Liver (tissue), 10 donors: ENCODE measurements at places on chromosomes 5 and 9. TPM values are rescaled to one million over a fixed set of nuclear protein-coding genes. Genes with fewer than 3 reads are reported as not detected.
A peak's percentile ranks its signal among the peaks of the same experiment; 100 is the strongest.

DNA sequence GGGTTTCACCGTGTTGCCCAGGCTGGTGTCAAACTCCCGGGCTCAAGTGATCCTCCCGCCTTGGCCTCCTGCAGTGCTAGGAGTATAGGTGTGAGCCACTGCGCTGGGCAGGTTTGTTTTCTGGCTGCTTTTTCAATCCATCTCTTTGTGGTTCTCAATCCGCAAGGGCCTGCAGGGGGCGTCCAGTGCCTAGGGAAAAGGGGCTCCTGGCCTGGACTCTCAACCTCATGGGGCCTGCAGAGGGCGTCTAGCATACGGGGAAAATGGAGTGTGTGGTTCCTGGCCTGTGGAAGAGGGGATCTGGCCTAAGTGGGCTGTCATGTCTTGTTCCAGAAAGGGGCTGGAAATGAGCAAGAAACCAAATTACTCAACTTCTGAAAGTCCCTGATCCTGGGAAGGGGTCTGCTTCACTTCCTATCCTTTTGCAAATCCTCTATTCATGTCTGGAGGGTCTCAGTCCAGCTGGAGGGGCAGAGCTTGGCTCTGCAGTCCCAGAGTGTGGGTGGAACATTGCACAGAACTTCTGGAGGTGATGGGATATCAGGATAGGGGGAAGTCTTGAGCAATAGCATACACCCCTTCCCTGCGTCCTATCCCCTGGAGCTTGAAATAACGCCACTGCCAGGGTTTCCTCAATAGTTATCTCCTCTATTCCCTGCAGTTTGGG, 12.7 kb upstream of the CCL27 start:
- peak; percentile 82 for DNase-seq

DNA sequence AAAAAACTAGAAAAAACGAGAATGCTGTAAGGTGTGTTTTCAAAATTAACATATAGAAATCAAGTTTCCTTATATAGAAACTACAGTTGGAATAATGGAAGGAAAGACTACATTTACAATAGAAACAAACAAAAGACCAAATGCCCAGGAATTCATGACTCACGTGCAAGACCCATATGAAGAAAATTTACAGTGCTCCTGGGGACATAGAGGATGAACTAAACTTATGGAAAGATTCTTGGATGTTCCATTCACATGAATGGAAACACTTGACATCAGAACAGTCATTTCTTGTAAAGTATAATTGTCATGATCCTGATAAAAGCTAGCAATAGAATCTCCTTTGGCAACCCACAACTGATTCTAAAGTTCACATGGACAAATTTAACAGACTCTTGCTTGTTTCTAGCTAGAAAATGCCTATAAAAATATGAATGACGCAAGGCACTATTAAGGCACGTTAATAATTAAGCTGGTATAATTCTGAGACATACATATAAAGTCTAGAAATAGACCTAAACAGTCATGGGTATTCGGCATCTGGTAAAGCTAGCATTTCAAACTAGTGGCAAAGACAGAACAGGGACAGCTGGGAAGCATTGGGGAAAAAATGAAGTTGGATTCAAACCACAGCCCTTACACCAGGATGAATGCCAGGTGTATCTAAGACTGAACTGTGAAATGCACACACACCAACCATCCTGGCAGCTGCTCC, 5.1 kb upstream of the ZFP62 start:
- no peak for DNase-seq

- no peak for DNase-seq
These were observed 97.7 kb upstream of the LRRTM2 start for GRCh38 chr5:138972836-138973235.

DNA sequence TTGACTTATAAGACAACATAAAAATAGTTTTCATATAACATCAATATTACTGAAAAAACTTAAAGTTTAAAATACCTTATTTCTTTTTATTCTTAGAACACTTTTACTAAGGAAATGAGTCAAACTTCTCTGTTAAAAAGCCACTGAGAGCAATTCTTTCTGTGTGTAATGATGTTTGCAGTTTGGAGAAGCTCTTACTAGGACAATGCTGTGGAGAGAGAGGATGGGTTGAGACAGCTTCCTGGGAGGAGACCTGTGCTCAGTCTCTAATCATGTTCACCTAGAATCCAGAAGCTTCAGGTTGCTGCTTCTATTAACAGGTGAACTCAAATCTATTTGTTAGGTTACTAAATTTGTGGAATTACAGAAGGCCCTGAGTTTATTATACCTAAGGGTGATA, 198.5 kb downstream of the DNAH5 start:
- no peak for DNase-seq

Gene TTC39B
- polyA plus RNA-seq: 3.1 TPM

DNA sequence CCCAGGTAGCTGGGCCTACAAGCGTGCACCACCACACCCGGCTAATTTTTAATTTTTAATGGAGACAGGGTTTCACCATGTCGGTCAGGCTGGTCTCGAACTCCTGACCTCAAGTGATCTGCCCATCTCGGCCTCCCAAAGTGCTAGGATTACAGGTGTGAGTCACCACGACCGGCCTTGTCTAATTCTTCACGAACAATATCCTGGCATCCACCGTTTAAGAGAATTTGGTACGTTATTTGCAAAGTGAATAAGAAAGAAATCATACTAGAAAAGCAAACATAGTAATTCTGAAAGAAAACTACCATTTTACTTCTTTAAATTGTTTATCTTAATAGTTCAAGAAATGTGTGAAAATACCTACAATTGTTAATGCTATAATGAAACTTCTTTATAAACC, 42.9 kb upstream of the TRIO start:
- DNase-seq: no peak

GRCh38 chr9:124574534-124575375, 67.6 kb upstream of the NR5A1 start:
- no peak for DNase-seq

DNA sequence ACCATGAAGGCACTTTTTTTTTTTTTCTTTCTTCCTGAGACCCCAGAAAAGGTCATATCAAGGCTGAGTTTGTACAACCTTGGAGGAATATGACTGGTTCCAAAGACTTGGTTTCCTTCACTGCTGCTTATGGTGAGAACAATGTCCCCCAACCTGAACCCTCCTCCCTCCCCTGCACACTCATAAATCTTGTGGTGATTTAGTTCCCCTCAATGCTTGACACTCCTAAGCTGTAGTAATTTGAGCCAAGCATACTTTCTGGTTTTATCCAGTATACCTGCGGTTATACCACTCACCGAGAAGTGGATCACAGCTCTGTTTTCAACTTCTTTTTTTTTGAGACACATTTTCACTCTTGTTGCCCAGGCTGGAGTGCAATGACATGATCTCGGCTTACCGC, 149.9 kb upstream of the KLF4 start:
- DNase-seq: no peak

- no peak for DNase-seq
These were observed 72.2 kb downstream of the SHB start for GRCh38 chr9:37996819-37997217.

Gene ATP10B
- polyA plus RNA-seq: not detected

GRCh38 chr5:32625547-32625946, 40.2 kb downstream of the SUB1 start:
- no peak for DNase-seq

DNA sequence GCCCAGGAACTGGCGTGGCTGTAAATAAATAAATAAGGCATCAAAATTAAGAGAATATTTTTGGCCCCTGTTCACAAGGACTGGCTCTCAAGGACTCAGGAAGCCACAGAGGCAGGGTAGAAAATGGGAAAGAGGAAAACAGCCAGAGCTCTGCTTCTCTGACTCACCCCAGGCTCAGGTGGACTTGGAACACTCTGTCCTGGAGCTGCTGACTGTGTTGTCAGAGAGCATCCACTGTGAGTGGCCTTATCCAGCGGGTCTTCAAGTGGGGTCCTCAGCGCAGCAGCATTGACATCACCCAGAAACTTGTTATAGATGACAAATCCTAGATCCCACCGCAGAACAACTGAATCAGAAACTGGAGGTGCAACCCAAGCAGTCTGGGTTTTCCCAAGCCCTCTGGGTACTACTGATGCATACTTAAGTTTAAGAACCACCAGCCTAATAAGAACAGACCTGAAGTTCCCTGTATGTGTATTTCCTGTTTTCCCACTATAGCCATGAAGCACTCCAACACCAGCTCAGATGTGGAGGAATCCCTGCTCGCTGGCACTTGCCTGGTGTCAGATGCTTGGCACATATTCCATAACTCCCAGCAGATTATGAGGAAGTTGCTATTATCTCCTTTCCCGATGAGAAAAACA, 20.5 kb downstream of the ADRA1B start:
- no peak for DNase-seq

Gene CRHBP
- 106 TPM for polyA plus RNA-seq

- no peak for DNase-seq
These were observed 607 bp downstream of the PCSK1 start for GRCh38 chr5:96432216-96433065.

DNA sequence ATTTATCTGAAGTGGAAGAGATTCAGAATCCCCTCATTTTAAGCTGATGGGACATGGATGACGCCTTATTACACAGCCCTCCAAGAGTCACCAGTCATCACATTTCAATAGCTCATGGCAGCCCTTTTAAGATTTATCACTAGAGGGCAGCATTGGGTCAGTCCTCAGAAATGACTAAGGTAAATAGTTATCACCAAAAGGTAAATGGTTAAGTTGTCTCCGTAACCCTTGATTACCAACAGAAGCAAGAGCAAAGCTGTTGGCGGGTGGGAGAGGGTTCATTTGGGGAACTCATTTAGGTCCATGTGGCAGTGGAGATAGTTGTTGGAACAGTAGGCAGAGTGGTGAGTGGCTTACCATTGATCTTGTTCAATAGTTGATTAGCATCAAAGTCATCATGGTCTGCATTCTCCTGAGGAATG, 12.0 kb upstream of the C9 start:
- DNase-seq: no peak

Gene LECT2
- polyA plus RNA-seq: 27.4 TPM

Gene HSD17B3
- 0.83 TPM for polyA plus RNA-seq

Gene GABRA1
- polyA plus RNA-seq: not detected

DNA sequence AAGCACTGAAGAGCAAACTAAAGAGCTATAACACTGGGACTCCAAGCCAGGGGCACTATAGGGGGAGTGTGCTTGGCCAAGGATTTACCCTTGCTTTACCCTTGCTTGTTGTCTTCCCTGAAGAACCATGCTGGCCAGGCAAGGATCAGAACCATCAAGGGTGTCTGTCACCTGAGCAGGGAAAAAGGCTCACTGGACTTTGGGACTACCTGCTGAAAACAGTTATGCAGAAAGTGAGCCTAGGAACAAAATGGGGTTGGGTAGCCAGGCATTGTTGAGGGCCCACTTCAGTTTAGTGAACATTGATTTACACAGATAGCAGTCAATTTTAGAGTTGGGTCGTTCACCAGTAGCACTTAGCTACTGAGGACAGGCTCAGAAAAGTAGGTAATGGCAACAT, 8.0 kb upstream of the TMEM171 start:
- DNase-seq: no peak

DNA sequence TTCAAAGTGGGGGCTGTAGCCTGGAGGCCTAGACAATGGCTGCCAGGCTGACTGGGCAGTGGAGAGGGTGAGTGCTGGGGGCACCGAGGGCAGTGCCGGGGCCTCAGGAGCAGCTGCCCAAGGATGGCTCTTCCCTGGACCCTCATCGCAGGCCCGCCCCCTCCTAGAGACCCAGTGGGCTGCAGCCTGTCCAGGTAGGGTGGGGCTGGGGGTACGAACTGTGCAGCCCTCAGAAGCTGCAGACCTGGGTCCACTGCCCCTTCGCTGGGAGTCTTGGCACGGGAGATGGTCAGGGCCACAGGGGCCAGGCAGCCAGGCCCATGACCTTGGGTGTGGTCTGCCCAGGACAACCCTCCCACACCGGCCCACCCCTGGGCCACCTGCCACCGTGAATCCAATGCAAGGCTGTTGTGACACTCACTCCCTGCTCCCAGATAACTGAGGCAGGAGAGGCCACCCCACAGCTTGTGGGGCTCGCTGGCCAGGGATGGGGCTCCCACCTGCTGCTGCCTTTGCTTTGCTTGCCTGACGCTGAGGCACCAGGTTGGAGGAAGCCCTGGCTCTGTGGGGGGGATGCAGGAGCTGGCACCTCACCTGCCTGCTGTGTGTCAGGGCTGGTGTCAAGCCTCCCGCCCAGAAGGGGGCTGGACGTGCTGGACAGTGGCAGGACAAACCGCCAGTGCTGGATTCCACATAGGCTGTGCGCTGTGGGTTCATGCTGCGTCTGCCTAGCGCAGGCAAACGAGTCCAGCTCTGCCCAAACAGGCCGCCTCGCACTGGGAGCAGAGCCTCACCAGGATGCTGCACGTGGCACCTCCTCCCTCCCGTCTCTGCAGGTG, 23.1 kb upstream of the SLC9A3 start:
- DNase-seq: no peak

DNA sequence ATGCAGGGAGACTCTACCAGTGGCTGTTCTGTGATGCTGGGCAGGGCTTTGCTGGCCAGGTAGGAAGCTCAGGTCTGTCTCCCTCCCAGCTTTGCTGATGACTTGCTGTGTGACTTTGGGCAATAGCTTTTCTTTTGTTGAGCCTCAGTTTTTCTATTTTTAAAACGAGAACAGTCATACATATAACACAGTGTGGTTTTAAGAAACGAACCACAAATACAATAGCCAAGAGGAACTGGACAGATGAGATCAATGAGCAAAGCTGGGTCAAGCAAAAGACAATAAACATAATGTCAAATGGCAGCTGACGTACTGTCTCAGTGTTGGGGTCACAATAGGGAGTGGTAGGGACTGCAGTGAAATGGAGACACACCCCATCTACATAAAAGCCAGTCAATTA, 20.2 kb downstream of the SLIT3 start:
- DNase-seq: no peak

DNA sequence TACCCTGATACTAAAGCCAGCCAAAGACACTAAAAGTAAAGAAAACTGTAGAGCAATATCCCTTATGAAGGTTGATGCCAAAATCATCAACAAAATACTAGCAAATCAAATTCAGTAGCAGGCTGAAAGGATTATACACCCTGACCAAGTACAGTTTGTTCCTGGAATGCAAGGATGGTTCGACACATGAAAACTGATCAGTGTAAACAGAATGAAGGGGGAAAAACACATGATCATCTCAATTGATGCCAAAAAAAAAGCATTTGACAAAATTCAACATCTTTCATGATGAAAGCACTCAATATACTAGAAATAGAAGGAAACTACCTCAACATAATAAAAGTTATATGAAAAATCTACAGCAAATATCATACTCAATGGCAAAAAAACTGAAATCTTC, 43.5 kb upstream of the LRRC14B start:
- no peak for DNase-seq

DNA sequence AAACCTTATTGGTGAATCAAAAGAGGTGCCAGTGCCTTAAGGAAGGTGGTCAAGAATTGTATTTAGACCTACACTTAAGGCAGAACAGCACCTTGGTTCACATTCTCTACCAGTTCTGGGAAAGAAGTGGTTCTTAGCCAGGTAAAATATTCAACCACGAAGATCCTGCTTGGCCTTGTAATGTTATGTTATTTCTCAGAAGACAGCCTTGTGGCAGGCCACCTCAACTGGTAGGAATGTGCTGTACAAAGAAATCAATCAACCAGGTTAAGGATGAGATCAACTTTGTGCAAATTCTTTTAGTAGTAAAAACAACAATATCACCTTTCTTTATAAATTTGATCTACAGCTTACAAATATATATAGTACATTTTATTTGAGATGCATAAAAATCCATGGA, 246.8 kb downstream of the ARRDC3 start:
- no peak for DNase-seq

Gene ARHGEF37
- polyA plus RNA-seq: 2.0 TPM
